ENCODE measurements at places on chromosomes 12 and 14. TPM values are rescaled to one million over a fixed set of nuclear protein-coding genes. Genes with fewer than 3 reads are reported as not detected.

DNA sequence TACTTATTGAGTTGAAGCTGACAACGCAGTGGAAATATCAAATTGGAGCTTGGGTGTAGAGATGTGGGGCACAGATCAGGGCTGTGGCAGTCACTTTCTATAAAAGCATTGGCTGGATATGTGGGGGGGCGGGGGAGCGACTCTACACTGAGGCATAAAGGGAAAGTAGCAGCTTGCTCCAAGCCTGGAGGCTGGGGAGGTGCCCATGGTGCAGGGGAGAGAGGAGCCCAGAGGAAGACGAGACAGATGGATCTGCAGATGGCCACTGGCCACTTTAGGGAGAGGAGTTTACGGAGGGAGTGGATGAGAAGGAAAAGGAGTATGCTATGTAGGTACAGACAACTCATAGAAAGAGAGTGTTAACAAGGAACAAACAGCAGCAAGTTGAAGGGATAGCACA lies 13.5 kb upstream of the NGB start:
- no peak for DNase-seq

DNA sequence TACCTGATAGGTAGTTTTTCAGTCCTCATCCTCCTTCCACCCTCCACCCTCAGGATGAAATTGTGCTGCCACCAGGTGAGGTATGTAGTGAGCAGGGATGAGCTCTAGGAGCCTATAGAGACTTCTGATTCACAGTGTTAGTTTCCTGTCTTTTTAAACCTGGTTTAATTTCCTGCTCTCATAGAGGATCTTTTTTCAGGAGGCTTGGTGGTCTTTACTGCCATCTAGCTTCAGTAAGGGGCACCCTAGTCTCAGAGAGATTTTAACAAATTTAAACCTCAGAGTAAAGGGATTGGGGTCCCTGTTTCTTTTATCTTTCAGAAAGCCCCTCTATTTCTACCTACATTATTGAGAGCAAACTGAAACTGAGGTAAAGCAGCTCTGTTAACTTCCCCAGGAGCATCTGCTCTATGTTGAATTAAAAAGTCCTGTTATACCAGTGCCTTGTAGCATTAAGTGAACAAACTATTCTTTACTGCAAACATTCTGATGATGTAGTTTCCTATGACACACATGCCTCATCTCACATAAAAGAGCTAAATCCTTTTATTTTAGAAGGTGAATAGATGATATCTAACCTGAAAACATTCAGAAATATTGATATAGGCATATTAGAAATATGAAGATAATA lies 172.2 kb upstream of the DDHD1 start:
- no peak for DNase-seq

DNA sequence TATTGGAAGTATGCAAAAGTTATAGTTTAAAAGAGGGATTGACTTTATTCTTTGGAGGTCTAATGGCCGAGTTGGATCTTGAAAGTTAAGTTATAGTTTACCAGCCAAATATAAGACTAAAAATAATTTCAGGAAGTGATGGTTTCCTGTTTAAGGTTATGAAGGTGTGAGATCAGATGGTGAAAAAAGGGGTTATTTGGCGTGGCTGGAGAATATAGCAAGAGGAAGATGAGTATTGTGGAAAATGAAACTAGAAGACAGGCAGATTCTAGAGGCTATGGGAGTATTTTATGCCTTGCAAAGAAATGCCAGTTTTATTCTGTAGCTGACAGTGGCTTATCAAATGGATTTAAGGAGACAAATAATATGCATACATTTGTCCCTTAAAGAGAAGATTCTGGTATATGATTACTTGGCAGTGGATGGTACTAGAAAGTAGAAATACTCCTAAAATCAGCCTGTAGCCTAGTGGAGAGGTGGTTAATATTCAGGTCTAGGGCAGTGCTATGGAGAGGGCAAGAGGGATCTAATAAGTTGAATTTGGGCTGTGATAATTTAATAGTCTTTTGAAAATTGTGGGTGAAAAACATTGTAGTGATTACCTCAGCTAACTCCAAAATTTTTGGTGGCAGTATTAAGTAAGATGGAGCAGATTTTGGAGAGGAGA lies 1091.8 kb upstream of the ATXN7L3B start:
- no peak for DNase-seq

The PIK3C2G gene
- not detected for total RNA-seq

The APOF gene
- total RNA-seq, result not detected

- DNase-seq, result no peak
Observed at GRCh38 chr12:42076976-42077375, 67.7 kb downstream of the GXYLT1 start.

GRCh38 chr12:53695152-53696145 lies 19.6 kb upstream of the ATP5MC2 start:
- peak; percentile 59 for DNase-seq

The ACVRL1 gene
- total RNA-seq, result not detected

The ADAMTS20 gene
- not detected for total RNA-seq

DNA sequence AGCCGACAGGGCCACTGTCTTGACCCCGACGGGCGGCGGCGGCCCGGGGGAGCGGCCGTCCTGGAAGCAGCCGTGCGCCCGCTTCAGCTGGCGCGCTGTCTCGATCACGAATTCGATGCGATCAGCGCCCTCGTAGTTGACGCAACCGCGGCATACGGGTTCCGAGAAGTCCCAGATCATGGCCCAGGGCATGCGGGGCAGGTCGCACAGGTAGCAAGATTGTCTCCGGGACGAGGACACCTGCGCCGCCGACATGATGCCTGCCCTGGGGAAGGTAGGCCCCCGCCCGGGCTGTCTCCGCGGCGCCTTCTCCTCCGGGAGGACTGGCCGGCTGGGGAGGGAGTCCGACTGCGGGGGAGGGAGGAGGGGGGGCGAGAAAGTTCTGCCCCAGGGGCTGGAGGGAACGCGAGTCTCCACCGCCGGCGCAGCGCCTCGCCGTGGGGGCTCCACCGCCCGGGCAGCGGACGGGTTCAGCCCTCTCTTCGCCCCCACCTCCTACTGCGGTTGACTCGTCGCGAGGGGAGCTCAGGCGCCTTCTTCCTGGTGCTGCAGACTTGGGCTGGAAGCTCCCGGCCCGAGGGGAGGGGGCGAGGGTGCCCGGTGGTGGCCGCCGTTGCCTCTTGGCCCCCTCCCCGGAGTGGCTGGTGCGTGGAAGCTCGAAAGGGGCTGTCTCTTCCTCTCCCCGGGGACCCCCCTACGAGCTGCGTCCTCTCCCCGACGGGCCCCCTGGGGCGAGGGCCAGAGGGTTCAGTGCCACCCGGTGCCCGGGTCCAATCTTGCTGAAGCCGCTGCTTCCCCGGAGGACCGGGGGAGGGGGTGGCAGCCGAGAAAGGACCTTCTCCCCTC lies 747 bp downstream of the IRF2BPL start:
- peak; percentile 79 for DNase-seq

- peak; percentile 39 for DNase-seq
Observed at GRCh38 chr12:105228494-105228893, 7.5 kb downstream of the APPL2 start.

GRCh38 chr14:89327771-89328212 lies 89.2 kb downstream of the FOXN3 start:
- DNase-seq, result no peak

- DNase-seq, result no peak
Observed at GRCh38 chr14:54594537-54594936, 27.6 kb downstream of the SAMD4A start.

DNA sequence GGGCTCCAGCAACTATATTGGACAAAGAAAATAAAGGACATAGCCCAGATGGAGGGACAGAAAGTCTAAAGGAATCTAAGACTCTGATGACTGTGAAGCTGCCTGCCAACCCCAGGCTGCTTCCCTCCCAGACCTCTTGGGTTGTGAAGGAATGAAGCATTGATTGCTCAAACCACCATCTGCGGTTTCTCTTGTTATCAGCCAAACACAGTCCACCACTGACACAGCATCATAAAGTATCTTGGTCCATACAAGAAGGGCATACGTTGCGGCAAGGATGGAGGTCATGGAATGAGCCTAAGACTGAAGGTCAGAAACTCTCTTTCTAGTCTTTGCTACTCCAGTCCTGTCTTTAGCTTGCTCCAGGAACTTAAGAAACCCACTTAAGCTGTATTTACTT lies 58.5 kb upstream of the PLXNC1 start:
- DNase-seq, result no peak

DNA sequence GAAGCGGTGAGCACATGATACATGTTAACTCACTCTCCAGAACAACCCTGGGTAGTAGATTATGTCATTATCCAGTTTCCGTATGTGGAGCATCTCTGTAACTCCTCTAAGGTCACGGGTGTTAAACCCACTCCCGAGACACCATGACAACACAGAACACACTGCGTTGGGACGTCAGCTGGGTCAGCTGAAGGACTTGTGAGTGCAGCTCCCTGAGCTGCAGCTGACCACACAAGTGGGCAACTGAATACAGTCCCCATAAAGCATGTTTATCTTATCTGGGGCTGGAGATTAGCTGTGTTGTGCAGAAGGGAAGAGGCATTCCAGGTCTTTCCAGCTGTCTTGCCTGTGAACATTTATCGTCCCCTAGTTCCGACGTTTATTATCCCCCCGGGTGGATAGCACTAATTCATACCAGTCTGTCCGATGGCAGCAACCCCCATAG lies 211.5 kb downstream of the CHST11 start:
- DNase-seq, result no peak

DNA sequence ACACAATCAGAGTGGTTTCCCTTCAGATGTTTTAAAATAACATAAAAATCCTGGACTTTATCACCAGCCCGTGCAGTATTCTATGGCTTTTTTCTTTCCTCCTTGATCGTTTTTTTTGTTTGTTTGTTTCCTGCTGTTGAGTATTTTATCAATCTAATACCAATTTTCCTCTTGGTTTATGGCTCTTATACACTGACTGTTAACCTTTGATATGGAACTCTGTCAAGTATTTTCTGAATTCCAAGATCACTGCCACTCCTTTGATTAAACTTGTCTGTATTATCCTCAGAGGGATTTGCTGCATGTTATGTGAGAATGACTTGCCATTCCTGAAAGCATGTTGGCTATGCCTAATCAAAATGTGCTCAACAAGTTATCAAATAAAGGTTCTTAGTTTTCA lies 88.4 kb downstream of the PELI2 start:
- DNase-seq, result no peak

DNA sequence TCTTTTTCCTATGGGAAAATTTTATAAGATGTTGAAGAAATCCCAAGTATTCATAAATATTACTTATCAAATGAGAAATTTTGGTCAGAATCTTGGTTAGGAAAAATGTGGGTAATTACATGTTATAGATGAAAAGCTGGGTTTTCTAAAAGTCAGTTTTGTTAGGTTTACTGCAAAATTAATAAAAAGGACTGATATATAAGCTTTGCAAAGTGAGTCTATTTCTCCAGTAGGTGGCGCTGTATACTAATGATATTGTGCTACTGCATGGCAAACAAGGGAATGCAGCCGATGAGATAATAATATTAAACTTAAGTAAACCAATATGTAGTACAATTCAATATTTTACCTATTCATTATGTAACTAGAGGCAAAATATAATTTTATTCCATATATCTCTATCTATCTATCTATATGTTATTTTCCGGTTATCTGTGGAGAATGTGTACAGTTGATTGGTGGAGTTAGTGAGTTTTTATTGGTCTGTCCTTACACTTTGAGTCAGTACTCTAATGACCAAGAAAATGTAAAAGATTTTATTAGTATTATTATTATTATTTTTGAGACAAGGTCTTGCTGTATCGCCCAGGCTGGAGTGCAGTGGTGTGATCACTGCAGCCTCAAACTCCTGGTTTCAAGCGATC lies 32.9 kb downstream of the MIPOL1 start:
- no peak for DNase-seq

GRCh38 chr12:2263901-2264300 lies 211.1 kb downstream of the CACNA1C start:
- no peak for DNase-seq

GRCh38 chr14:80587096-80587724 lies 354.3 kb downstream of the CEP128 start:
- DNase-seq, result peak; percentile 18

DNA sequence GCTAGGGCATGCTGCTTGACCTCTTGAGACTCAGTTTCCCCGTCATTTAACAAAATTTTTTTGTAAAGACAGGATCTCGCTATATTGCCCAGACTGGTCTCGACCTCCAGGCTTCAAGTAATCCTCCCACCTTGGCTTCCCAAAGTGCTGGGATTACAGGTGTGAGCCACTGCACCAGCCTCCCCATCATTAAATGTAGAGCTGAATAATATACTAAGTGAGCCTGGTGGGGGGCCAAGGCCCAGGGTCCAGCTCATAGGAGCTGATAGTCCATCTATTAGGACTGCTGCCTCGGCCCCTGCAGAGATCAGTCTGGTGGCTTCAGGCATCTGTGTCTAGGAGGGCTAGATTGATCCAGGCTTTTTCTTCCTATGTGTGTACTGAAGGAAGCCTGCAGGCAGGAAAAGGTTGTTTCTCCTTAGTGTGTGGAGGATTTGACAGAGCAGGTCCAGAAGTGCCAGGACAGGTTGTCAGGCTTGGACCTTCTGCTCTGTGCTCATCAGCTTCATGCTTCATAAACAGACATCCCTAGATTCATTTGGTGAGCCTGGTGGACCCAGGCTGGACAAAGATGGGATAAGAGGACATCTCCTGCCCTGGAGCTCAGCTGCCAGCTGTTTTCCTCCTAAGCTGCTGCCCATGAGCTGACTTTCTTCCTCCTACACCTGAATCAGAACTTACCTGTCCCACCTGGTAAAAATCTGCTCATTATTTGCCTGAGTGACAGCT lies 135.4 kb downstream of the ZFP36L1 start:
- no peak for DNase-seq

GRCh38 chr12:121781484-121781997 lies 11.9 kb downstream of the RHOF start:
- DNase-seq, result no peak

The TAS2R42 gene
- not detected for total RNA-seq

The MAP1LC3B2 gene
- 3.1 TPM for total RNA-seq

- no peak for DNase-seq
Observed at GRCh38 chr12:1515428-1515827, 79.0 kb downstream of the FBXL14 start.

DNA sequence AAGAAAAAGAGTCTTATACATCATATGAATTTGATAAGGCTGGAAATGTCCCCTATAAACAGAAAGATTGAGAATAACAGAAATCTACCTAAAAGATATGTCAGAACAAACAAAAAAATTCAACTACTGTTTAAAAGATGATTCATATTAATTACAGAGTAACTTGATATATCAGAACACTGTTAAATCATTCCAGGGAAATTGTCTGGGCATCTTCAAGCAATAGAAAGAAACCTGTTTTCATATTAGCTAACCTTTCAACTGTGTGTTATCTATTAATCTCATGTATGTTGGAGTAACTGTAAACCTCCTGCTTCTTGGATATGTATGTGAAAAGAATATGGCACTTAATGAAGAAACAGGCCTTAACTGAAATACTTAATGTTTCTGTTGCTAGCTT lies 96.7 kb downstream of the NUBPL start:
- no peak for DNase-seq

- no peak for DNase-seq
Observed at GRCh38 chr12:123696207-123696606, 15.9 kb upstream of the ATP6V0A2 start.

The LRFN5 gene
- total RNA-seq, result not detected

GRCh38 chr12:100083308-100083707 lies 59.4 kb downstream of the BLTP3B start:
- no peak for DNase-seq

The TAS2R20 gene
- total RNA-seq, result 1.6 TPM
